Activated B cell treated with CpG ODN at 0.5 μM for 24 hours (primary cell): ENCODE measurements at places on chromosomes 3 and 15. TPM values are rescaled to one million over a fixed set of nuclear protein-coding genes. Genes with fewer than 3 reads are reported as not detected.

- peaks cover 2% of the 10 kb centered on the region for H3K4me1 ChIP-seq
- H3K27me3 ChIP-seq: peaks cover 12% of the 10 kb centered on the region
- H3K4me3 ChIP-seq: no peak overlapping the region
- no peak overlapping the region for H3K27ac ChIP-seq
- no peaks in the 10 kb centered on the region for H3K36me3 ChIP-seq
- no peak for DNase-seq
These were observed 32.2 kb upstream of the LYZL4 start for GRCh38 chr3:42442640-42443039.

Gene PSTPIP1
- 33.7 and 42.7 TPM in 2 replicates for total RNA-seq

DNA sequence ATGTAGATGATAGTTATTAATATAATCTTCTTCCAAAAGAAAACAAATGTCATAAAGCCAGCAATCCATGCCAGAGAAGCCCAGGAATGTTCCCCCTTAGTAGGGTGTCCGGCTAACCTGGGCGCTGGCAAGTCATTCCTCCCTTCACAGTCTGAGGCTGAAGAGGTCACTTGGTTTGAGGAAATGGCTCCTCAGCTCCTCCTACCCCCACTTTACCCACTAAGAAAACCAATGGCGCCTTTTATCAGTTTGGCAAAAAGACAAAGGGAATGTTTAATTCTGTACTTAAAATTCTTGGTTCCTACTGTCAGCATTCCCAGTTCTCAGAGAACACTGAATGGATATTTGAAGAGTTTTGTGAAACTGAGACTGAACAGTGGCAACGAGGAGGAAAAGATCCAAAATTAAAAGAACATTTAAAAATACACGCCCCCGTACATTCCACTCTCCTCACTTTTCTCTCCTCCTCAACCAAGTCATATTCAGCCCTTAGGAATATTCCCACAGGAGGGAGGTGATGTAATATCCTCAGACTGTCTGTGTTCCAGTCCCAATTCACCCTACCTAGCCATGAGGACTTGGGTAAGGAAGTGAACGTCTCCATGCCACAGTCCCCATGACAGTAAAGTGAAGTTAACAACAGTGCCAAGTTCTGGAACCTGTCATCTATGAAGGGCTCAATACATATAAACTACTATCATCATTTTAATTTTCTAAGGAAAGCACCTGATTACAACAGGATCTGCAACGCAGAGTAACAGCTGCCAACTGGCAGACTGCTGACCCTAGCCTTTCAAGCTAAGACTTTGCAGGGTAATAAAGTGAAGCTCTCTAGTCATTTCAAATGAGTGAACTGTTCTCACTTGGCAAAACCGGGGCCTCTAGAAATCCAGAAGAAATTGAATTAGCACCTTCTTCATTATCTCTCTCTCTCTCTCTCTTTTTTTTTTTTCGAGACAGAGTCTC, 234.5 kb upstream of the ICE2 start:
- H3K27me3 ChIP-seq: peaks cover 4% of the 10 kb centered on the region
- H3K36me3 ChIP-seq: no peaks in the 10 kb centered on the region
- no peak for DNase-seq
- H3K27ac ChIP-seq: no peak overlapping the region
- no peak overlapping the region for H3K4me3 ChIP-seq
- H3K4me1 ChIP-seq: no peaks in the 10 kb centered on the region

DNA sequence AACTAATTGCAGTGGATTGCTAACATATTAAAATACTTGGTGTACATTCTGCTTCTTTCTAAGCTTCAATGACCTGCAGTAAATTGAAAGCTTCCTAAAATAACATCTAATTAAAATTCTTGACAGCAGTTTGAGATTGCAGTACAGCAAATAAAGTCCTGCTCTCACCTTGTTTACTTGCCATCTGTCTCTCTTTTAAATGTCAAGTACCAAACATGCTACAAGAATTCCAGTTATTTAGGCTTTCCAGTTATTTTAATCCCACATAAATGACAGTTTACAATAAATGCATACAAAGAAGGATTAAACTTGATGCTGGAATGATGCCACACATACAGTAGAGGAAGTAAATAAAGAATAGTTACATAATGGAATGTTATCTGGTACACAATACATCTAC, 33.2 kb downstream of the CBLB start:
- peak overlapping the region; percentile 26 for H3K4me3 ChIP-seq
- H3K27ac ChIP-seq: no peak overlapping the region
- no peaks in the 10 kb centered on the region for H3K27me3 ChIP-seq
- H3K36me3 ChIP-seq: peaks cover 20% of the 10 kb centered on the region

GRCh38 chr3:126267169-126267975, 87.0 kb upstream of the ALDH1L1 start:
- H3K36me3 ChIP-seq: no peaks in the 10 kb centered on the region
- no peak overlapping the region for H3K4me3 ChIP-seq
- no peak overlapping the region for H3K27ac ChIP-seq
- no peak for DNase-seq
- H3K27me3 ChIP-seq: peaks cover 19% of the 10 kb centered on the region
- no peaks in the 10 kb centered on the region for H3K4me1 ChIP-seq

DNA sequence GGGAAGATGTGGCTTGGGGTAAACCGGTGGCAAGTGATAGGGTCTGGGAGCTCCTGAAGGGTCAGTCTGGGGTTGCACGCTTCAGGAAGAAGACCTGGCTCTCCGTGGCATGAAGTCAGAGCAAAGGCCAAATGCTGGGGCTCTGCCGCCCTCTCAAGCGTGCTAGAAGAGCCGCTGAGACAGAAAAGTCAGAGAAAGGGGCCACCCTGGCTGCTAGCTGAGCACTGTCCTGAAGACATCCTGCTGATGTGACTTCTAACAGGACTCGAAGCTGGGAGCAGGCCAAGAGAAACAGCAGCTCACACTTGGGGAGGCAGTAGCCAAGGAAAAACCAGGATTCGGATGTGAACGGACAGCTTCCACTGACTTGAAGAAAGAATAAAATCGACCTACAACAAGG, 270.4 kb downstream of the OCA2 start:
- no peaks in the 10 kb centered on the region for H3K27me3 ChIP-seq
- no peaks in the 10 kb centered on the region for H3K4me1 ChIP-seq
- no peaks in the 10 kb centered on the region for H3K36me3 ChIP-seq
- H3K27ac ChIP-seq: no peak overlapping the region

DNA sequence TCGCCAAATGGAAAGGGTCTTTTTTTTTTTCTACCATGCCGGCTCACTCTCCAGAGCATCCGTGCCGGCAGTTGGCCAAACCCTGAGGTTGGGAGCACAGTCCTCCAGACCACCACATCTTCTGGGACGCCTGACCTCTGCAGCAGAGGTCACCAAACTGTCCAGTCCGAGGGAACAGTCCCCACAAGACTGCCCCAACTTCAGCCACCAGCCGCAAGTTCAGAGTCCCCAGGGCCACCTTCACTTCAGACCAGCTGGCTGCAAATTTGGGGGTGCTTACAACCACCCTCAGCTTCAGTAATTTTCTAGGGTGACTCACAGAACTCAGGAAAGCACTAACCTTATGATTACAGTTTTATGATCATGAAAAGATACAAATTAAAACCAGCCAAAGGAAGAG, 28.9 kb downstream of the PLA2G4D start:
- H3K27me3 ChIP-seq: peaks cover 25% of the 10 kb centered on the region
- H3K36me3 ChIP-seq: no peaks in the 10 kb centered on the region
- no peak for DNase-seq
- no peak overlapping the region for H3K27ac ChIP-seq
- H3K4me1 ChIP-seq: no peaks in the 10 kb centered on the region

DNA sequence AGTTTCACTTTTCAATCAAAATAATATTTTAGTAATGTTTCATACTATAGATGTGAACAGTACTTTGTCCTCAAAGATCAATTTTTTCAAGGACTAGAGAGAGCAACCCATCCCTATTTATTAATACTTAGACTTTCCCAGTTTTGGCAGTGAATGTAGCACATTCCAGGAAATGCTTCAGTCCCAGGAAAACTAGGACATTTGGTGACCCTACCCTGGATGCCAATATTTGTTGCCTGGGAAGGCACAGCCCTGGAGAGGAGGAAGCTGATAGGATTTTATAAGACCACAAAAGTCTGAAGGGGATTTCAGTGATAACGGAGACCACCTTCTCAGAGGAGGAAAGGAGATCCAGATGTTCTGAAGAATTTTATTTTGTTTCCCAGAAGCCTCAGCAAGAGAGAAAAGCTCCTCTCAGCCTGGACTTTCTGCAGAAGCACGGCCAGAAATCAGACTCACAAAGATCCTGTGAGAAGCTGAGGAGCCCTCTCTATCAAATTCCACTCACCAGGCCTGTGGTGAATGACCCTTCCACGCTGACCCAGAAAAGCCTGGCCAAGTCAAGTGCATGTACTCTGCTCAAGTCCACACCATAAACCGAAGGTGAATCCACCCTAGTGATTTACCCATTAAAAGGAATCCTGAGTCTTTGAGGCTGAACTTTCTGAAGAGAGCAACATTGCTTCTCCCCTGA, 87.7 kb upstream of the ABHD17C start:
- no peaks in the 10 kb centered on the region for H3K4me1 ChIP-seq
- no peaks in the 10 kb centered on the region for H3K36me3 ChIP-seq
- no peak for DNase-seq
- peaks cover 9% of the 10 kb centered on the region for H3K27me3 ChIP-seq

DNA sequence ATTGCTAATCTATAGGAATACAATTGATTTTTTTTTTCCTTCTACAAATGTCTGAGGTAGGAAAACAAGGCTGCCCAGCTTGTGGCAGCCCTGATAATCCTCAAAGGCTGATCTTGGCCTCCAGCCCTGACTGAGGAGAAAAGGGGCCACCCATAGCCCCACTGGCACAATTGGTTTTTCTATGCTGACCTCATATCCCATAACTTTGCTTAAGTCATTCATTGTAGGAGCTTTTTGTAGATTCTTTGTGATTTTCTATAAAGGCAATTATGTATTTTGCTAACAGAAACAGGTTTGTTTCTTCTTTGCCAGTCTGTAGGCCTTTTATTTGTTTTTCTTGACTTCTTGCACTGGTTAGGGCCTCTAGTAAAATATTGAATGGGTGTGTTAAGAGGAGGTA, 80.2 kb upstream of the C15orf39 start:
- no peak for DNase-seq
- H3K27ac ChIP-seq: no peak overlapping the region
- H3K4me3 ChIP-seq: no peak overlapping the region

Gene TMEM40
- not detected in 2 replicates for total RNA-seq
